M059J (cell line): ENCODE measurements at places on chromosomes 1 and 21. TPM values are rescaled to one million over a fixed set of nuclear protein-coding genes. Genes with fewer than 3 reads are reported as not detected.

CCDC28B gene
- total RNA-seq: 8.8 and 9.4 TPM in 2 replicates

GRCh38 chr21:46457801-46458314 is 833 bp upstream of the DIP2A start:
- DNase-seq: peak; percentile 49

KIF2C gene
- total RNA-seq: 86.9 and 127 TPM in 2 replicates

SPRR3 gene
- not detected in 2 replicates for total RNA-seq

RSRP1 gene
- total RNA-seq: 31.0 and 33.6 TPM in 2 replicates

CELA3A gene
- total RNA-seq: not detected in 2 replicates

MMEL1 gene
- total RNA-seq: not detected in 2 replicates

DNA sequence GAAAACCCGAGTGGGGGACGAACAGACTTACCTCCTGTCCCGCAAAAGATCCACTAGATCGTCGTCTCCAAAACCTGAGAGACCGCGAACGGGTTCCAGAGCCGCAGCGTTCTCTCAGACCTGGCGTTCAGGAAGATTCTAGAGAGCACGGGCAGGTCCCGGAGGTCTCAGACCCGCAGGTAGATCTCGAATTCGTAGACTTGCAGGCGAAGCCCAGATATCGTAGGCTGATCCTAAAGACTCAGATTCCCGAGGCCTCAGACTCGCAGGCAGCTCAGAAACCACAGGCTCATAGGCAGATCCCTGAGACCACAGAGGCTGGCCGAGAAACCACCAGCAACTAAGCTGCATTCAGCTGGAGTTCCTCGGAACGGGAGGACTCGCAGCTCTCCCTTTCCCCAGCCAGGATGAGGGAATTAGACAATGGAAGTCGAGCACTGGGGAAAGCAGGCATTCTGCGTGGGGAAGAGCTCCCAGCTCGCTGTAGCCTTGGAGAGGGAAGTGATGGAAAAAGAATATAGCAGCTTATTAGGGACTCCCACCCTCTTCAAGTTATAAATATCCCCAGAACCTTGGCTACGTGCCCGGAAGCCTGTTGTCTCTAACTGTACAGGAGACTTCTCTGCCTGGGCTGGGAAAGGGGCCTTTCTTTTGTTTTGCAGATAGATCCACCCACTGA is at the start of gene ZNF436:
Gene ZNF436 (minus strand): TSS at position 502 of the 679 bp plus-strand sequence. CDS start 1,831 bp downstream, outside the sequence.
- DNase-seq: peak; percentile 90

CHAF1B gene
- 14.4 and 21.4 TPM in 2 replicates for total RNA-seq
